GM03348 (cell line): ENCODE measurements at places on chromosomes 12 and 14.

GRCh38 chr12:65620046-65620445 is 204.2 kb upstream of the HMGA2 start:
- DNase-seq, result no peak

DNA sequence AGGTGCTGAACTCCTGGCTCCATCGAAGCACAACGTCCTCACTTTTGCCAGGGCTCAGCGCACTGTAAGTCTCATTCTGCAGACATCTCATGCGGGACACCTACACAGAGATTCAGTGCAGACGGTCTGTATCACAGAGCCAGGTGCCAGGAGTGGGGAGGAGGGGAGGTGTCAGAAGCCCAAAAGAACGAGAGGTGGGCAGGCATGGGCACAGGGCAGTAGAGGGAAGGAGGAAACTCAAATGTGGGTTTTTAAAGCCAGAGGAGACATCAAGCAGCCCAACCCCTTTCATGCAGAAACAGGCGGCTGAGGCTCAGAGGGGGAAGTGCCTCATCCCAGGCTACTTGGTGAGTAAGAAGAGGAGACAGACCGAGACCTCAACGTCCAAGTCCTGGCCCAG is 2.5 kb upstream of the LPAR5 start:
- DNase-seq, result no peak

DNA sequence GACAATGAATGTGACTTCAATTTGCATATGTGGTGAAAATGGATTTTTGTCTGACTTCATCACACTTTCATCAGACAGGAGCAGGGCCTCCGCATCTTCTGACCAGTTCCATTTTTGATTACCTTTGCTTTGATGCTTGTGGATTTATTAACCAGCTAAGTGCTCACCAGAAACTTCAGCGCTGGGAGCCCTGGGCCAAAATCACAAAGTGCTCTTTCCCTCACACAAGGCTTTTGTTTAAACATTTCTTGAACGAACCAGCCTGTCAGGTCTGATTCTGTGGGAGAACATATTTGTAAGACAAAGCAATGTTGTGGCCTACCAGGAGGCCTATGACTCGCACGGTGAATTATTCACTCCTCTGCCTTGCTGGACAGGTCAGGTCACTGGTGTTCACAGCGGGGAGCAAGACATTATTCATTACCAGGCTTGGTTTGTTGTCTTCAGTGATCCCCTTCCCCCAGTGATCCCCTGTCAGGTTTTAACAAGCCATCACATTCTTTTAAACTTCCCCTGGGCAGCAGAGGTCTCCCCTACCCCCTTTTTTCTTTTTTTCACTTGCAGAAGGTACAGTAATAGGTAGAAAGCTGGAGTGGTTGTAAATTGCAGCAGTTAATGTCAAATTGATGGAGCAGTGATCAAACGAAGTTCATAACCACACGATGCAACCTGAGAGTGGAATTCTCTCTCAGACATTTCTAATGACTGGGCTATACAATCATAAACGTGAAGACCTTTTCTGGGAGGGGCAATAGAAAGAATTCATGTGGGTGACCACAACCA is 167.5 kb upstream of the PRICKLE1 start:
- DNase-seq, result peak; percentile 44

GRCh38 chr14:97109234-97109633 is 312.1 kb downstream of the VRK1 start:
- no peak for DNase-seq

DNA sequence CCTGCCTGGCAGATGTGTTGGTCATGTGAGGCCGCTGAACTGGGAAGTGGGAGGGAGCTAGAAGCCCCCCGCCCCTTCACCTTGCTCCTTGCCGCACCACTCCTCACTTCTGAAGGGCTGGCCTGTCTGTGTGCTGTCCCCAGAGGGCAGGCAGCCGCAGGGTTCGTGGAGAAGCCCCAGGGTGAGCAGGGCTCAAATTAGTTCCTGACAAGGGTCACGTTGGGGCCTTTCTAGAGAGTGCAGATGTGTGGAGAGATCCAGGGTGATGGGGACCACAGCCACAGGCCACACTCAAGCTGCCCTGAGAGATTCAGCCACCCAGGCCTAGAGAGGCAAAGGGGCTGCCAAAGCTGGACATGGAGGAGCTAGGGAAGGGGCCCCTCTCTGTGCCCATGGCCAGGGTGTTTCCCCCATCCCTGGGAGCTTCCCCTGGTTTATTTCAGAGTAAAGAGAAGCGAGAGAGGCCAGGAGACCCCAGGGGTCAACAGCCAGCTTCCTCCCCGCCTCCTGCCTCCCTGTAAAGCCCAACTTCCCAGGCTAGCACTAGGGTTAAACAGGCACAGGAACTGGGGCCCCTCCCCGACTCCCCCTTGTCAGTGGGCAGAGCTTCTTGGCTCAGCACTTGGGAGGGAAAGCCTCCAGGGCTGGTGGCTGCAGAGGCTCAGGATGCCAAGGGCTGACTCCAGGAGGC is 16.2 kb downstream of the SLC25A29 start:
- no peak for DNase-seq

- no peak for DNase-seq
These were observed 2.8 kb downstream of the PRIM1 start for GRCh38 chr12:56749359-56749758.

DNA sequence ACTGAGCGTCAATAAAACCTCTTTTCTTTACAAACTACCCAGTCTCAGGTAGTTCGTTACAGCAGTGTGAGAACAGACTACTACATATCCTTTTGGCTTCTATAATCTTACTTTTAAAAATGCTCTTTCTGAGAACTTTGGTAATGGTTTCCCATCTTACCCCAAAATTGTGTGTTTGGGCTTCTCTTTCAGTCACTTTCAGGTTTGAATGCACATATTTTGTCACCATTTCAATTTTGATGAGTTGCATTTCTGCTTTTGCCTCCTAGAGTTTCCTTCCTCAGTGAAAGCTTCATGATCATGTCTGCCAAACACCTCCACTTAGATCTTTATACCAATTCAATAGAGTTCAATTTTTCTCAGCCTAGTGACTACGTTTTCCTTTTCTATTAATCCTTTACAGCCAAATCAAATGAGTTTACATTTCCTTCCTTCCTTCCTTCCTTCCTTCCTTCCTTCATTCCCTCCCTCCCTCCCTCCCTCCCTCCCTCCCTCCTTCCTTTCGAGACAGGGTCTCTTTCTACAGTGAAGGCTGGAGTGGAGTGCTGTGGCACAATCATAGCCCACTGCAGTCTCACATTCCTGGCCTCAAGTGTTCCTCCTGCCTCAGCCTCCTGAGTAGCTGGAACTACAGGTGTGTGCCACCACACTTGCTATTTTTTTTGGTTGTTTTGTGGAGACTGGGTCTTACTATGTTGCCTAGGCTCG is 124.9 kb downstream of the BCAT1 start:
- no peak for DNase-seq

DNA sequence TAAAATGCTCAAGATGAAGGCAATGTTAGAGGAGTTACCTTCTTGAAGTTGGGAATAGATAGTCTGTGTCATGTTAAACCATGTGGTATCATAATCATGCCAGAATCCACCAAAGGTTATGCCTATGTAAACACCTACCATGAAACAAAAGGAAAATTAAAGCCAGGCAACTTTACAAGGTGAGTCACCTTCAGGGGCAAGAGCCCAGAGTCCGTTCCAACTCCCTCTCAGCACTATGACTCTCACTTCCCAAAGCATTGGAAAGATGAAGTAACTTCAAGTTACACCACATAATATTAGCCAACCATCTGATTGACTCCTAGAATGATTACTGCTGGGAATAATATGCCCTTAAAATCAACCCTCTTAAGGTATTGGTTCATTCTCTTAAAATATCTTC is 38.5 kb downstream of the CATSPERB start:
- DNase-seq, result peak; percentile 3

- no peak for DNase-seq
These were observed 272.7 kb upstream of the BTG1 start for GRCh38 chr12:92418381-92418780.

GRCh38 chr12:80262346-80262745 is 163.0 kb downstream of the OTOGL start:
- DNase-seq, result peak; percentile 22

GRCh38 chr14:89214221-89214965 is 202.6 kb downstream of the FOXN3 start:
- no peak for DNase-seq

DNA sequence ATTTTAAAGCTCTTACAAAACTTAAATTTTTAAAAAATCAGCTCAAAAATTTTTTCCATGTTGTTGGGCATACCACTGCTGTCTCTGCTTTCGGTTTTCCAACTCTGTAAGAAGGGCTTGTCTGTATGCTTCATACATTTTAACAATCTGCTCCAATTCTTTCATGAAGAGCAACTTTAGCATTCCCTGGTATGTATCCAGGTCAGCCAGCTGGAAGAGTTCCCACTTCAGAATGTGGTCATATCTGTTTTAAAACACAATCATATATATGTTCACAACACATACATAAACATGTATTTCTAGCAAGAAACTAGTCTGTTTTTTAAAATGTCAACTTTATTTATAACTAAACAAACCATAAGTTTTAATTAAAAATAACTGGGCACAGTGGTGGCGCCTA is 33.0 kb downstream of the SAV1 start:
- DNase-seq, result no peak

- no peak for DNase-seq
These were observed 338.7 kb downstream of the EGLN3 start for GRCh38 chr14:33612197-33612505.

DNA sequence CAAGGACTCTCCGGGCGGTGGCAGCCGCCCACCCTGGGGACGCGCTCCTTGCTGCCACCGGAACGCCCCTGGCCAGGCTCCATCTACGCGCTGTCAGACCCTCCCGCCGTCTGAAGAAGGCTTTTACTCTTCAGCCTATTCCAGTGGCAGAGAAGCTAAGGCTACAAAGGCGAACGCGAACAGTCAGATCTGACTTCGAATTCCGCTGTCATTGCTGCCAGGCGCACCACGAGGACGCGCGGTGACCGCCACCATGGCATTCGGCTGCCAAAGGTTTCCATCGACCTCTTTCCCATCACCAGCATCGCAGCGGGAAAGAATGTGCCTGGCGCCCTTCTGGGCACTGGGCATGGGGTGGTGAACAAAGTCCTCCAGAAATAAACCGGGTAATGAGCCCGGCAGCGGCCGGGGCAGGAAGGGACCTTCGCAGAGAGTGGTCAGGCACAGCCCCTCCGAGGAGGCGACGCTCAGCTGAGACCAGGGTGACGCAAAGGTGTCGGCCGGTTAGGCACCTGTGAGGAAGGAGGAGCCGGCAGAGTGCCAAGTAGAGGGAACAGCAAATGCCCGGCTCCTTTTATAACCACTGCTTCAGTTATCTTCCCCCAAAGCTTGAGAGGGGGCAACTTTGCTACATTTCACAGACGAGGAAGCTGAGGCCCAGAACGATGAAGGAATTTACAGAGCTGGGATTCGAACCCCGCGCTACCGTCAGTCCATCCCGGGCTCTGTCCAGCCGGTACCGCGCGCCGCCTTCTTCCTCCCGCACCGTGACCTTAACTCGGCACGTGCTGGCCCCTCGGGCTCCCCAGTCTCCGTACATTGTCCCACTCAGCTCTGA is 1.9 kb upstream of the RFX4 start:
- no peak for DNase-seq

DNA sequence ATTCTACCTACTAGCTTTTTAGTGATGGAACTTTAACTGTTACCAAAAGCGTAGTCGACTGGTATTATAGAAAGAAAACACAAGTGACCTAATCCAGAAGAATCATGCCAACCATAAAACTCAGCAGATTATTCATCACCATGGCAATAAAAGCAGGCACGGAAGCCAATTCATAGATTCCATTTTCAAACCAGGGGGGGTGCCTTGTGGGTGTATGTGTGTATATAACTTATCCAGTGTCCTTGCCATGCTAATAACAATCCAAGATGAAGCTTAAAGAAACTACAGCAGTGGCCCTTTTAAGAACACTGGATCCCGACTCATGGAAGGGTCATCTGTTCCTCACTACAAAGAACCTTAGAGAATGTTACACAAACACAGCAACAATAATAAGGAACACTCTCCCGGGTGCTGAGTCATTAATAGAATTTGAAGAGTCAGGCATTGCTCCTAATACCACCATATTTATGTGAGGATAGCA is 61.0 kb downstream of the EPS8 start:
- DNase-seq, result peak; percentile 65

GRCh38 chr14:63240221-63240620 is 36.0 kb downstream of the RHOJ start:
- no peak for DNase-seq

- no peak for DNase-seq
These were observed 441.1 kb downstream of the DPF3 start for GRCh38 chr14:72452774-72453173.

DNA sequence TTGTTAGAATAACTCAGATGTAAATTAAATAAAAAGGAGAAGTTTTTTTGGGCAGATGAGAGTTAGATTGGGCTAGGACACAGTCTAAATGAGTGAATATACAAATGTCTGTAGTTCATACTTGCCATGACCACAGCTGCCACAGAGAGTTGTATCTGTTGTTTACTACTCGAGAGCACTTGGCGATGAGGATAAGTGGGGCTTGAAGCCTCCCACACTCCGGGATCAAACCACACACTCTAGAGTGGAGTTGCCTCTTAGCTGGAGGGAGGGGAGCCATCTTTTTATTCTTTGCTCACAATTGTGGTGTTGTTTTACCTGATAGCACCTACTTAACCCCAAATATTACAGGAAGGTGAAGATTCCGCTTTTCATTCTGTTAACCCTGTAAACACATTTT is 27.5 kb downstream of the BEST3 start:
- no peak for DNase-seq

- DNase-seq, result peak; percentile 77
These were observed 134.7 kb downstream of the FGD4 start for GRCh38 chr12:32533971-32534590.

DNA sequence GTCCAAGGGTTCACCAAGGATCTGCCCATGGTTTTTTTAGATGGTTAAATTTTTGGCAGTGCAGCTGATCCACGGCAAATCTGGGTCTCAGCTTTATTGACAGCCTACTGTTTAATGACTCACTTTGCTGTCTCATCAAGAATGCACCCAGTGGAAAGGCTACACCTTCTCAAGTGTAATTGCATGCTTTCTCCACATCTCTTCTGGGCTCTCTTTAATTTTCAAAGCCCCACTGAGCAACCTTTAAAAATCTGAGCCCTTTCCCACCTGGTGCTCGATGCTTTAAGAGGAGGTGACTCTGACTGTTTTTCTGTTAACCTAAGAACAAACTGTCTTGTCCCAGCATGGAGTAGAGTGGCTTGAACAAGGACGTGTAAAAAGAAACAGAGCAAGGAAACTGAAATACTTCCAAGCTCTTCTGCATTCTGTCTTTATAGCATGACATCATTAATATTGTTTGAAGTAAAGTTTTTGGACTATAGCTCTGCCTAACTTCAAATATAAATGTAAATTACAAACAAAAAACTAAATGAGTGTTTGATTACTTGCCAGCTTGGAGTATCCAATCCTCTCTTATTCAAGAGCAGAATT is 214.2 kb upstream of the KRR1 start:
- peak; percentile 59 for DNase-seq
